ENCODE measurements at places on chromosomes 1 and 21. TPM values are rescaled to one million over a fixed set of nuclear protein-coding genes. Genes with fewer than 3 reads are reported as not detected.

GRCh38 chr1:155050560-155051341 is at the start of gene ADAM15:
ADAM15 (plus strand) TSS chr1:155051316; CDS start chr1:155051387, 71 bp downstream.
- H3K36me3 ChIP-seq: no peaks in the 10 kb centered on the region
- H3K4me1 ChIP-seq: peaks cover 27% of the 10 kb centered on the region
- H3K27me3 ChIP-seq: no peaks in the 10 kb centered on the region
- H3K27ac ChIP-seq: peak within 1 kb of the TSS; percentile 80
- peak within 1 kb of the TSS; percentile 81 for H3K4me3 ChIP-seq

DNA sequence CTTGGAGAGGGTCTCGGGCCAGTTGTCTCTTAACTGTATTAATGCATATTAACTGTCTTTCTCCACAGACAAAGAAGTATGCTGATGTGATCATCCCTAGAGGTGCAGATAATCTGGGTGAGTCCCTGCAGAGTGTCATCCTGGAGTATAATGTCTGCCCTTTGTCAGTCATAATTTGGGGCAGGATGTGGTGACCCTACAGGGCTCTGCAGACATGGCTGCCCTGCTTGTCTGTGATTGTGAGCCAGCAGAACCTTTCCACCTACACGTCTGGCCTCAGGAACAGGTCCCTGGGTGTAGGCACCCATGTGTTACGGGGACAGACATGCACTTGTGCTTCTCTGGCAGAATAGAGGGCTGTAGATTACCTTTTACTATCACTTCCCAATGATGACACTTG is 78.4 kb downstream of the UCK2 start:
- DNase-seq: no peak
- no peaks in the 10 kb centered on the region for H3K27me3 ChIP-seq
- no peak overlapping the region for H3K4me3 ChIP-seq
- H3K27ac ChIP-seq: no peak overlapping the region
- H3K36me3 ChIP-seq: peaks cover 39% of the 10 kb centered on the region

DNA sequence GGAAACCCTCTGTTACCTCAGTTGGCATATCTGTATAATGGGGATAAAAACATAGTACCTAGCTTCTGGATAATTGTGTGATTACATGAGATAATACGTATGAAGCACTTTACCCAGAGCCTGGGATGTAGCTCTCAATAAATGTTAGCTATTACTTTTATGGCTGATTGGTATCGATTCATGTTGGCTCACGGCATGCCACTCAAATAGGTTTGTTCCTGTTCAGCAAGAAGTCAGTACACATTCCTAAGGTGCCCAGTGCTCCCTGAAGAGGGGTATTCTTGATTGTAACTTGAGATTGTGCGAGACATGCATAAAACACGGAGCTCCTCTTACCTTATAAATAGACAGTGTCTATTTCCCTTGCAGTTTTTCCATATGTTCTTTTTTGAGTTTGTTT is 78.5 kb upstream of the GALNT2 start:
- H3K27me3 ChIP-seq: peaks cover 48% of the 10 kb centered on the region
- peaks cover 5% of the 10 kb centered on the region for H3K4me1 ChIP-seq
- H3K27ac ChIP-seq: no peak overlapping the region
- no peak overlapping the region for H3K4me3 ChIP-seq
- no peaks in the 10 kb centered on the region for H3K36me3 ChIP-seq
- peak; percentile 21 for DNase-seq

DNA sequence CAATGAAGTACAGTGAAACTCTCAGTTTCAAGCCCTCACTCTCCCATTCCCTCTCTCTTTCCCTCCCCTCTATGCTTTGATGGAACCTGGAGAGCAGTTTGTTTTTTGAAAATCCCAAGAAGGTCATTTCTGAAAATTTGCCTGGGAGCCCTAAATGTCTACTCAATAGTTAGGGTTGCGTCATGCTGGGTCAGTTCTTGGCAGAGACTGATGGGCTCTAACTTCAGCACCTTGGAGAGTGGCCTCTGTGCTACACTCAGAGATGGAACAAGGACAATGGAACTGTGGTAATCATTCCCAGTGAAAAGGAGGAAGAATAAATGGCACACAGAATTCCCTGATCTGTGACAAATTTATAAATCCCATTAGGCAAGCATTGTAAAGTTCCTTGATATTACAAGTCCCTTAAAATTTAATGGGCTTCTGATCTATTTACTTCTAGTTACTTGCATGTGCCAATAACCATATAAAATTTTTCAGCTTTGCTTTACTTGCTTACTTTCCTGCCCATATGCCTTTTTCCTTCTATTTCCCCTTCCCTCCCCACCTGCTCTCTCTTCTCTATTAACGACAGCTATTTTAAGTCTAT is 182.9 kb upstream of the KCND3 start:
- H3K36me3 ChIP-seq: no peaks in the 10 kb centered on the region
- no peak overlapping the region for H3K4me3 ChIP-seq
- H3K4me1 ChIP-seq: no peaks in the 10 kb centered on the region
- H3K27me3 ChIP-seq: no peaks in the 10 kb centered on the region
- DNase-seq: no peak

GRCh38 chr21:25409978-25410377 is 197.3 kb downstream of the MRPL39 start:
- H3K4me1 ChIP-seq: peaks cover 2% of the 10 kb centered on the region
- no peak overlapping the region for H3K27ac ChIP-seq
- H3K36me3 ChIP-seq: no peaks in the 10 kb centered on the region
- peaks cover 3% of the 10 kb centered on the region for H3K27me3 ChIP-seq
- no peak overlapping the region for H3K4me3 ChIP-seq
- DNase-seq: no peak

DNA sequence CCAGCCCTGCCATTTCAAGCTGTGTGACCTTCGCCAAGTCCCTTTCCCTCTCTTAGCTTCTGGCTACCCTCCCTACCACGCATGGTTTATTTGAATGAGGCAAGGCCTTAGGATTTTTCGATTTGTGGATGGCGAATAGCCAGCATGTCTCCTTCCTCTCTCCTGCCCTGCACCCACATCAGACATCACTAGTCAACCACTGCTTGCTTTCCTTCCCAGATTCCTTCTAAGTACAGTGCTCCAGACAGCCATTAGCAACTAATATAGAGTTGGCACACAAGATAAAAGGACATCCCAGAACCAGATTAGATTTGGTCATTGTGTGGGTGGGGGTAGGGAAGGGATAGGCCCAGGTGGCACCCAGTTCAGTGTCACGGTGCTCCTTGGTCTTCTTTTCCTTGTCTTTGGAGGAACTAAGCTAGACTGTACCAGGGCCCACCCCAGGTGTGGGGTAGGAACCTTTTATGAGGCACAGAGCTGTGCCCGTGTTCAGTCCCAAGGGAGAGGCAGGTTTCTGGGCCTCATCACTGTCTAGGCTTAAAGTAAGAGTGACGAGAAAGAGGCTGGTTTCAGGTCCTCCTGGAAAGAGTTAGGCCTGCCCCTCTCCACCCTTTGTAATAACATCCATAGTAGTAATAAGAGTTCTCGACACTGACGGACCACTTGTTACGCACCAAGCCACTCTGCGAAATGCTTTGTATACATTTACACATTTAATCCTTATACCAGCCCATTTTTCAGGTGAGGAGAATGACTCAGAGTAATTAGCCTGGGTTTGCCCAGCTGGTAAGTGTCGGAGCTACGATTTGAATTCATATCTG is 8.6 kb downstream of the ALPL start:
- DNase-seq: no peak
- H3K4me1 ChIP-seq: peaks cover 16% of the 10 kb centered on the region
- H3K36me3 ChIP-seq: no peaks in the 10 kb centered on the region
- no peak overlapping the region for H3K27ac ChIP-seq
- H3K27me3 ChIP-seq: no peaks in the 10 kb centered on the region
- H3K4me3 ChIP-seq: no peak overlapping the region

DNA sequence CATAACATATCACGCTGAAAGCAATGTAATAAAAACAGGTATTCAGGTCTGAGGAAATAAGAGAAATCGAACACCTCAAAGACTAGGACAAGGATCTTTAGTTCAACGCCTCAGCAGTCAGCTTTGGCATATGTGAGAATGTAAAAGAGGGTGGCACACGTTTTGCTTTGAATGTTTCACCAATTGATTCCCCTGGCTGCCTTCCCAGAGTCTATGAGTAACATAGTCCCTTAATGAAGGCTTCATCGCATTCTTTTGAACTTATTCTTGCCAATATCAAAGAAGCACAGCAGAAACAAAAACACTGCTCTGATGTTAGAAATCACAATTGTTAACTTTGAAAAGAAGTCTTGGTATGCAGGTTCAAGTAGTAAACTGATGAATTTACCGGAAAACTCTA is 764.8 kb downstream of the ADGRL2 start:
- no peak for DNase-seq
- H3K36me3 ChIP-seq: no peaks in the 10 kb centered on the region
- peaks cover 53% of the 10 kb centered on the region for H3K4me1 ChIP-seq
- H3K27me3 ChIP-seq: no peaks in the 10 kb centered on the region

GRCh38 chr1:212132025-212132424 is 96.5 kb downstream of the DTL start:
- H3K4me3 ChIP-seq: no peak overlapping the region
- H3K36me3 ChIP-seq: no peaks in the 10 kb centered on the region
- H3K27ac ChIP-seq: no peak overlapping the region
- no peak for DNase-seq
- peaks cover 3% of the 10 kb centered on the region for H3K4me1 ChIP-seq
- H3K27me3 ChIP-seq: no peaks in the 10 kb centered on the region

DNA sequence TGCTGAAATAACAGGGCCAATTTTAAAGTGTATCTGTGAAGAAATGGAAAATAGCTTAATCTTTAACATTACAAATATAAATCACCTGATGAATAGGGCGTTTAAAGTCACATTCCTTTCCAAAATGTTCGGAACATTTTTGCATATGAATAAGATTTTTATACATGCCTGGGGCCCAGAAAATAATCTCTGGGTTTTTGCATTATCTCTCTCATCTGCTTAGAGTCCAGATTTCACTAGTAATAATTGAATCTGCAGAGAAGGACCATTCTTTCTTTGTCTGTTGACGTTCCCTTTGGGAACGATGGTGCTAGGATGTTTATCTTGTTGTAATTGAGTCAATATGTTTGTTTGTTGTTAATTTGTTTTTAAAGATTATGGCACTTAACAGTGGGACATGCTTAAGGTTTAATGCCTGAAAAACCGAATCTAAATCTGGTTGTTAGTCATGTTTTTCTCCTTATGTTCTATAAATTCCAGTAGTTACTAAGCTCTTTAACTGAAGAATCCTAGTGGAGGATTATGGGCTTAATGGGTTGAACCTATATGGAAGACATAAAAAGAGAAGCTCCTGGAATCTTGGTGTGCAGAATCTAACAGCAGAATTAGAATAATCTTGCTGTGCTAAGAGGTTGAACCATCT is 140.6 kb downstream of the VPS13D start:
- H3K27me3 ChIP-seq: no peaks in the 10 kb centered on the region
- no peak overlapping the region for H3K4me3 ChIP-seq
- no peak overlapping the region for H3K27ac ChIP-seq
- H3K36me3 ChIP-seq: peaks cover 52% of the 10 kb centered on the region
- H3K4me1 ChIP-seq: peaks cover 5% of the 10 kb centered on the region

GRCh38 chr21:26534517-26534916 is 38.6 kb downstream of the CYYR1 start:
- no peaks in the 10 kb centered on the region for H3K4me1 ChIP-seq
- H3K27ac ChIP-seq: no peak overlapping the region
- H3K36me3 ChIP-seq: no peaks in the 10 kb centered on the region
- H3K27me3 ChIP-seq: no peaks in the 10 kb centered on the region
- no peak for DNase-seq

DNA sequence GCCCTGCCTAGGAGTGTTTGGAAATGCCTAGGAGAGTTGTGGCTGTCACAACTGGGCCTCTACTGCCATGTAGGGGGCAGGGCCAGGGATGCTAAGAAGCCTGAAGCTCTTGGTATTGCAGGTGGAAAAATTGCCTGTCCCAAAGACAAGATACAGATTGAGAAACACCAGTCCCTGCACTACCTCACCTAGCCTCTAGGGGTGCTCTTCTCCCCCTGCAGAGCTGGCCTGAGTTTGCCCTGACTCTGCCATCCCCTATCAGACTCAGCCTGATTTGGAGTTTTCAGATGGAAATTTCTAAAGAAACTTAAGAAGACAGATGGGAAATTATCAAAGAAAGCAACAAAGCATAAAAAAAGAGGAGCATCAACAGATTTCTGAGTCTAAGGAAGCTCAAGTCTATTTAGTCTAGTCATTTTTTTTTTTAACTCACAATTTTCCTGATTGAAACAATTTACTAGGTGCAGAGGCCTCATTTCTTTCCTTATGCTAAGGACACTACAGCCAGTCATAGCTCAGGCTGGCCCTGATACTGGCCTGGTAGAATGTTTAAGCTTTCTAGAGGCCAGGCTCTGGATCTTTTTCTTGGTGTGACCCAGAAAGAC is 61.4 kb upstream of the LRRN2 start:
- no peaks in the 10 kb centered on the region for H3K4me1 ChIP-seq
- H3K4me3 ChIP-seq: no peak overlapping the region
- no peak overlapping the region for H3K27ac ChIP-seq
- H3K27me3 ChIP-seq: peaks cover 39% of the 10 kb centered on the region
- no peaks in the 10 kb centered on the region for H3K36me3 ChIP-seq
- peak; percentile 83 for DNase-seq

GRCh38 chr1:172704420-172705210 is 45.7 kb downstream of the FASLG start:
- H3K27ac ChIP-seq: no peak overlapping the region
- no peak for DNase-seq
- H3K4me1 ChIP-seq: no peaks in the 10 kb centered on the region
- H3K4me3 ChIP-seq: no peak overlapping the region

- H3K27me3 ChIP-seq: no peaks in the 10 kb centered on the region
- no peak overlapping the region for H3K4me3 ChIP-seq
- H3K36me3 ChIP-seq: no peaks in the 10 kb centered on the region
Observed at GRCh38 chr21:8989261-8989711, 1532.1 kb upstream of the TPTE start.

DNA sequence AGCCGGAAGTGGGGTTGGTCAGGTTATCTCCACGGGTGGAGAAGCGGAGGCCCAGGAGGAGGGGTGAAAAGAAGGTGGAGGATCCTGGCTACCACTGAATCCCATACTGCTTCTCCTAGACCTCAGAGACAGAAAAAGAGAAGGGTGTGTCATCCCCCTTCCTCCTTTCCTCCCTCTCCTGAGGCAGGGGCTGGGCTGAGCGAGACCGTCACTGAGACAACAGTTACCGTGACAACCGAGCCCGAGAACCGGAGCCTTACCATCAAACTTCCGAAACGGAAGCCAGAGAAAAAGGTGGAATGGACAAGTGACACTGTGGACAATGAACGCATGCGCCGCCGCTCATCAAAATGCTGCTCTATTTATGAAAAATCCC is 42.1 kb upstream of the NBPF3 start:
- no peak overlapping the region for H3K27ac ChIP-seq
- no peaks in the 10 kb centered on the region for H3K4me1 ChIP-seq
- H3K36me3 ChIP-seq: no peaks in the 10 kb centered on the region

DNA sequence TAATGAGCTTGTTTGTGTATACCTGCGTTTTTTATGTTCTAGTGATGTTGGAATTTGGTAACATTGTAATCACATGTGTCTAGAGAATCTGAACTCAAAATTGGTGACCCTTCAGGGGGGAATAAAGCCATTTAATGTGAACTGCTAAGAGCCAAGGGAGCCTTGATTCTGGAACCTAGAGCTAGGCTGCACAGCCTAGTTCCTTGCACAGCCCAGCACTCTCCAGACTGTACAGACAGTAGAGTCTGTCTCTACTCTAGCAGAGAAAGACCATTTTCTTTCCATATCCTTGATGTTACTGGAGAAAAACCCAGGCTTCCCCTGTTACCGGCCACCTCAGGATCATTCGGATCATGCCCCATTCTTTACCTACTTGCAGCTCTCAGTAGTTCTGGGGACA is 8.6 kb downstream of the ARV1 start:
- no peak for DNase-seq
- no peak overlapping the region for H3K4me3 ChIP-seq
- H3K27ac ChIP-seq: no peak overlapping the region
- H3K36me3 ChIP-seq: peaks cover 14% of the 10 kb centered on the region

- no peaks in the 10 kb centered on the region for H3K27me3 ChIP-seq
- H3K4me1 ChIP-seq: peaks cover 52% of the 10 kb centered on the region
- DNase-seq: peak; percentile 90
- peak overlapping the region; percentile 49 for H3K4me3 ChIP-seq
Observed at GRCh38 chr1:203556047-203556851, 62.3 kb downstream of the OPTC start.

Gene MNDA
- total RNA-seq: not detected

Gene MSH4
- 0.68 TPM for total RNA-seq
